ENCODE measurements at places on chromosomes 4 and X.

DNA sequence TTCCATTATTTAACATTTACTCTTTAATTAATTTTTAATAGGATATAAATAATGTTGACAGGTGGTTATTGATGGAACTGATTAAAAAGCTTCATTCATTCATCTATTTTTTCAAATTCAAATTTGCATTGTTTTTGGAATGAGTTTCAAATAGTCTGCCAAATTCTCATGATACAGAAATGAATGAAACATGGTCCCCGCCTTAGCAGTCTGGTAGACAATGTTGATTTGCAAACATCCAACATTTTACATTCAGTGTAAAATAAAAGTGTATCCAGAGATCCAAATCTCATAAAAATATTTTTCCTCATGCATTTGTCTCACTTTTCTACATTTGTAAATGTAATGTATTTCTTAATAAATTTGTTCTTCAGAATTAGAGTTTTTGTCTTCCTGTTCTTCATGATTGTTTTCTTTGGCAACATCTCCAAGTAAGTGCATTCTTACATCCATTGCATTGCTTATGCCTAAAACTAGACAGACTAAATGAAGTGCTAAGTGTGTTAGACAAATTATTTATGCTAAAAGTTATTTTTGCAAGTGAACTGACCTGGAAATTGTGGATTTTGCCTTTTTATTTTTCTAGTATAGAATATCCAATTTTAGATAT, 142.3 kb downstream of the PCDH18 start:
- no peak for DNase-seq

DNA sequence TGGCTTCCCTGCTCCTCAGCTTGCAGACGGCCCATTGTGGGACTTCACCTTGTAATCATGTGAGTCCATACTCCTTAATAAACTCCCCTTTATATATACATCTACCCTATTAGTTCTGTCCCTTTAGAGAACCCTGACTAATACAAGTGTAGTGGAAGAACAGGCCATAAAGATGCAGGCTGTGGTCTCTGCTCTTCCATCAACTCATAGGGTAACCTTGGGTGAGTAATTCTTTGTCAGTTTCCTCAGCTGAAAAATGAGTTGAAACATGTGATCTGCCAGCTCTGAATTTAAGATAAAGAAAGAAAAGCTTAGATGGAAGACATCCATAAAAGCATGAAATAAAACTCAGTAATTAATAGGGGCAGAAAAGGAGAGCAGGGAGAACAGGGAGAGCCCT, 103.6 kb downstream of the ENOX2 start:
- no peak for DNase-seq

GRCh38 chr4:115687052-115687755, 573.8 kb upstream of the NDST4 start:
- no peak for DNase-seq

DNA sequence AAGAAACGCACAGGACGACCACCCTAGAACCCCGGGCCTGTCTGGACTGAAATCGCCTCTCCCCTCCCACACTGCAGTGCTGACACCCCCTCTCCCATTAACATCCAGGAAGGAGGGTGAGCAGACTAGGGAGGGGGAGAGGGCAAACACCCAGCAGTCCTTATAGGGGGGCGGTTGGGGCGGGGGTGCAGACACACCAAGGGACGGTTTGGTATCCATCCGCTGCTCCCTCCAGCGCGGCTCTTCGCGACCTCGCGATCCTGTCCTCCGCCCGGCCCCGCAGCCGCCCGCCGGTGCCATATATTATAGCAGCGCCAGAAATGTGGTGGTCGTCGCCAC, 411 bp upstream of the GPRASP1 start:
- DNase-seq: no peak

DNA sequence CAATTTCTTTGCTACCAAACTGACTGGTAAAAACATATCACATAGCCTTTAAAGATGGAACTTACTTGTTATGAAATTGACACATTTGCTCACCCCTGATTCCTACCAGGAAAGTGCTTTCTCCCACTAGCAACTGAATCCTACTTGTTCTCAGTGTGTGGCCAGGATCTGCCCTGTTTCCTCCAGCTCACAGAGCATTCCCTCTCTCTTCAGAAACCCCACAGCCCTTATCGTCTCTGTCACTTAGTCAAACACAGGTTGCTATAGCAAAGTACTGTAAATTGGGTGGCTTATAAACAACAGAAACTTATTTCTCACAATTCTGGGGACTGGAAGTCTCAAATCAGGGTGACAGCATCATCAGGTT, 265.2 kb upstream of the BOD1L1 start:
- no peak for DNase-seq

GRCh38 chr4:38788317-38788716, 5.5 kb upstream of the TLR10 start:
- no peak for DNase-seq

GRCh38 chr4:126273746-126274145, 959.0 kb downstream of the FAT4 start:
- DNase-seq: no peak

- no peak for DNase-seq
Observed at GRCh38 chr4:82145850-82146249, 227.9 kb downstream of the HNRNPD start.

DNA sequence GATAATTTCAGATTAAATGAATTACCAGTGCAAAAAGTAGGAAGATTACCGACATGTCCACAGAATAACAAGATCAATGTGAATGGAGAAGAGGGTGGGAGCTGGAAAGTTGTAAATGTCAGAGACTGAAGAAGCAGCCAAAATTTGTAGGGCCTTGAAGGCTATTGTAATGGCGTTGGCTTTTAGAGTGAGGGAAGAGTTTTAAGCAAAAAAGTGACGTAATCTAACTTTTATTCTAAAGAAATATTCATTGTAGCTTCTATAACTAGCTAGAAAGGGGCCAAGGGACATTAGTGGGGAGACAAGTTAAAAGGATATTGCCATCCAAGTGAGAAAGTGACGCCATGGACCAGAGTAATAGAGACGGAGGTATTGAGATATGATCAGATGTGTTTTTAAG, 63.3 kb upstream of the PCDH7 start:
- no peak for DNase-seq

DNA sequence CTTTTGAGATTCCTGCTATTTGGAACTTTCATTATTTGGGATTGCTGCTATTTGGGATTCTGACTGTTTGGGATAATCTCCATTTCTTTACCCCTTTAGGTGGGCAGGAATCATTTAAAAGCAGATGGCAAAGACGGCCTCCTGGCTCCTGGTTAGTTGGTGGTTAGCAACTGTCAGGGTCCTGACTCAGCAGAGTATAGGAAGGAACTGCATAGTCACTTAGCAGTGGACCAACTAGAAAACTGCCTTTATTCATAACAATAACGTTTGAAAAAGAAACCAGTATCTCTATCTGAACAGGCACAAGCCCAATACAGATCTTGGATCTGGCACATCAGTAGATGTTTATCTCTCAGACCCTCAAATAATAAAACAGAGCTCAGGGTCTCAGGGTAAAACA, 469.7 kb upstream of the FGF16 start:
- no peak for DNase-seq

DNA sequence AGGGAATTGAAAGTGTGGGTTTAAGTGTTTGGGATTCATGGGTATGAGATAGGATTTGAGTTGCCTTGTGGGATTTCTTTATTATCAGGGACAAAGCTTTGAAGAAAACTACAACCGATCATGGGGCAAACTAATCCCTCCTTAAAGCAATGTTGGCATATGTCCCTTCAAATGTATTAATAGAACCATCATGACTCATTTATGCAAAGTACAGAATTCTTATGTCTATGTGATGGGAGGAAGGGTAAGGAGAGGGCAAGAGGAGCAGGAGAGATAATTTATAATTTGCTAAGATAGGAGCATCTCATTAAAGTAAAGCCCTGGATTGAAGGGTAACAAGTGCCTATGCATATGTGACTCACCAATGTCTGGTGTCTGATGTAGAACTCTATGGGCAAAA, 94.2 kb downstream of the PHEX start:
- DNase-seq: no peak

DNA sequence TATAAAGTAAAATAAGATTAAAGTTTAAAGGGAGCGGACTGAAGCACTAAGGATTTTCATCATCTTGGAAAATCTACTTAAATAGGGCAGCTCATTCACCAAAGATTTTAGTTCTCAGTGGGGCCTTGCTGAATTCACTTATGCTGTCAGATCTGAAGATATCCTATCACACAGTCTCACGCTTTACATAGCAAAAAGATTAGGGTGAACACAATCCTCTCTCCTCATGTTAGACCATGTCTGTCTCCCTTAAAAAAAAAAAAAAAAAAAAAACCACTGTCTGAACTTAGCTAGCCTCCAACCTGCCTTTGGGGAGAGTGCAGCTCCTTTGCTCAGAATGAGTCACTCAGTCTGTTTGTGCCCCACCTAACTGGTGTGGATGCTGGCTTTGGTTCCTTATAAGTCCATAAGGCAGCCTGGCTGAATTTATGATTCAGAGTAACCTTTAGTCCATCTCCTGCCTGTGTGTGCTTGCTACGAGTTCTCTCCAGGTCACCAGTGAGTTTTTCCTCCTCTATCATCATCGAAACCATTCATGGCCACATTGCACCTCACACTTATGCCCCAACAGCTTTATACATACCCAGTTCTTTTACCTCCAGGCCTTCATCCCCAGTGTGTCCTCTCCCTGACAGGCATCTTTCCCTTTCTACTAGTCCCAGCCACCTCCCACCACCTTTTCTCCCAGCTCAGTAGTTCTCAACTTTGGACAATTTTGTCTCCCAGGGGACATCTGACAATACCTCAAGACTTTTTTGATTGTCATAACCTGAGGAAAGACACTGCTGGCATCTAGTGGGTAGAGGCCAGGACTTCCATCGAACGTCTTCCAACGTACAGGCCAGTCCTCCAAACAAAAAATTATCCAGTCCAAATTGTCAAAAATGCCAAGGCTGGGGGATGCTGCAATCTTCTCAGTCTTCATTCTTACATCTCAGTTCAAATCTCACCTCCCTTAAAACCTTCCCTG, 220.7 kb upstream of the EMCN start:
- no peak for DNase-seq

GRCh38 chrX:39248330-39248729, 447.1 kb downstream of the MID1IP1 start:
- no peak for DNase-seq

DNA sequence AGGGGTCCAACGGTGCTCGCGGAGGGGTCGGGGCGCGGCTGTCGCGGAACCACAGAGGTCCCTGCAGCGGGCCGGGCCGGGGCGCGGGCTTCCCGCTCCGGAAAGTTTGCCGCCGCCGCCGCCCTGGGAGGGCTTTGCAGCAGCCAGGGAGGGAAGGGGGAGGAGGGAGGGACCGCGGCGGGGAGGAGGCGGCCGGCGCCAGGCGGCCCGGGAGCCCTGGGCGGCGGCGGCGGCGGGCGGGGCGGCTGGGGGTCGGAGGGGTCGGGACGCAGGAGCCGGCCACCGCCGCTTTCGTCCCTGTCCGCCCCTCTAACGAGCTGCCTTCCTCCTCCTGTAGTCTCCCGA, 375 bp downstream of the FGFR3 start:
- DNase-seq: no peak

- DNase-seq: peak; percentile 74
Observed at GRCh38 chrX:129786210-129786651, 6.5 kb downstream of the SASH3 start.

Data from RPMI8226 (cell line).